ENCODE measurements at places on chromosomes 6 and 20. TPM values are rescaled to one million over a fixed set of nuclear protein-coding genes. Genes with fewer than 3 reads are reported as not detected.

VARS2 gene
- total RNA-seq, result 54.1 TPM

PCNA gene
- total RNA-seq, result 548 TPM

HNF4A gene
- not detected for total RNA-seq

STX7 gene
- 17.2 TPM for total RNA-seq

LRFN2 gene
- total RNA-seq, result not detected

PNPLA1 gene
- total RNA-seq, result not detected

GPX6 gene
- total RNA-seq, result not detected

RBM38 gene
- 74.8 TPM for total RNA-seq
